ENCODE measurements at places on chromosomes 1 and 21. TPM values are rescaled to one million over a fixed set of nuclear protein-coding genes. Genes with fewer than 3 reads are reported as not detected.

DNA sequence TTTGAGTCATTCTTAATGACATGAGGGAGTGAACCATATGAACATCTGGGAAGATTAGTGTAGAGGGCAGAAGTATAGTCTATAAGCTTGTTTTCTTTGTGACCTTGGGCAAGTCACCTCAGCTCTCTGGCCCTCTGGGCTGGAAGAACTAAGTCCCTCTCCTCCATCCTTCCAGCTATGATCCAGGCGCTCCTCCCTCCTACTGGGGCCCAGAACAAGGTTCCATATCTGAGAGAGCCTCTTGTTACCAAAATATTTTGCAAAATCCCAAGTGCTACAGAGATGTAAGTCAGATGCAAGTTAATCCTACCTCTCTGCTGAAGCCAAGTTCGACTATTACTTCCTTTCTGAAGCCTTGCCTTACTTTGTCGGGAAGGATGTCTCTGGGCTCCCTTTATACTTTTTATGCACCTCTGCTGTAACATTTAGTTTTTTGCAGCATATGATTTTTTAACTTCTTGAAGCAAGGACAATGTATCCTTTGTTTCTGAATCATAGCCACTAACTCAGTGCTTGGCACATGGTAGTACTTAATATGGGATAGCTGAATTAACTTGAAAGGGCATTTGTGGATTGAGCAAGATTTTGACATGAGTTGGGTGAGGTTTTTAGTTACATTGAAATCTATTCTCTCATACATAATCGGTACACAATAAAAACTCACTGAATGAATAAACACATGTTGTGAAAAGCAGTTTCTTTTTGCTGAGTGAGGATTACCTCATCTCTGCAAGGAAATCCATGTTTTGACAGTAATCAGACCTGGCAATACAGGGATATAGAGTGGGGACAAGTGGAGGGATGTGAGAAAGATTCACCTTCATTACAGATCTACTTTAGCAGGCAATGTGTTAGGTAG, 54.7 kb upstream of the BEND5 start:
- DNase-seq: no peak

The SYTL1 gene
- 1.4 TPM for total RNA-seq

DNA sequence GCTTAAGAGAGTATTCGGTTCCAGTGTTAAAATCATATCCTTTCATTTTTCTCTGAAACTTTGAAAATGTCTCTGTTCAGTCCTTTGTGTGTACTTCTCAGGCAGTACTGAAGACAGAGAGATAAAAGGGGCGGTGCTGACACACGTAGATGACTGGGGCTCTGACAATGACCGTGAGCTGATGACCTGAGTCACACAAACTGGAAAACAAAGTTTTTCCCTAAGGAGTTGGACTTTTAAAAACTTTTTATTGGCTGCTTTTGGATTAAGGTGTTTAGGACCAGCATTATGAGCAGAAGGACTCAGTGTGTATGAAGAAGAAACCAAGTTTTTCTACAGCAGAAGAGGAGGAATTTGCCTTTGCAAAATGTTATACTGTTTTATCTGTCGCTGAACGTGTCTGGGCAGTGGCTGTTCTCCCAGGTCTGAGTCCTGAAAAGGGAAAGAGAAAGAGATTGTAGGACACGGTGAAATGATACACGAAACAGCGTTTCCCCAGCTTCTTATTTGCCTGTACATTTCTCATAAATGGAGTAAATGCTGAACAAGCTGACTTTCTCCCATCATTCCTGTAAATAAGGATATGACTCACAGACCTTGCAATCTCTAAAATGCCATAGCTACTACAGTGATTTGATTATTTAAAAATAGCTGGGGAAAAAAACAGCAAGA, 51.5 kb downstream of the MAP3K7CL start:
- peak; percentile 95 for DNase-seq

DNA sequence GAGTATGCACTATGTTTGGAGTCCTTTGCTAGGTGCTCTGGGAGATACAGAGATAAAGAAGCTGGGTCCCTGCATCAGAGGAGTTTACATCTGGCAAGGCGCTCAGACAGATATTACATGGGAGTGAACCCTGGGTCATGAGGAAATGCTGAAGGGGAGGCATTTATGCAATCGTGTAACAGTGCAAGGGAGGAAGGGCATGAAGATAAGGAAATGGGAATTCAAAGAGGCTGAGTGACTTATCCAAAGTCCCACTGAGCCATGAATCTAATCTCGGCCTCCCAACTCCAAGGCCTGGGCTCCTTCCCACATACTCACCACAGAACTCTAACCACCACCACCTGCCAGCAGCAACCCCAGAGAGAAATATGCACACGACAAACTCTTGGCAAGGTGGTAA, 51.6 kb downstream of the FAM163A start:
- no peak for DNase-seq

The SERPINC1 gene
- total RNA-seq: not detected

- no peak for DNase-seq
Observed at GRCh38 chr1:180270530-180271271, 40.6 kb downstream of the LHX4 start.

The AMY1A gene
- not detected for total RNA-seq

GRCh38 chr21:29499734-29500343, 201.1 kb downstream of the BACH1 start:
- peak; percentile 42 for DNase-seq

The KRTAP11-1 gene
- total RNA-seq: not detected

DNA sequence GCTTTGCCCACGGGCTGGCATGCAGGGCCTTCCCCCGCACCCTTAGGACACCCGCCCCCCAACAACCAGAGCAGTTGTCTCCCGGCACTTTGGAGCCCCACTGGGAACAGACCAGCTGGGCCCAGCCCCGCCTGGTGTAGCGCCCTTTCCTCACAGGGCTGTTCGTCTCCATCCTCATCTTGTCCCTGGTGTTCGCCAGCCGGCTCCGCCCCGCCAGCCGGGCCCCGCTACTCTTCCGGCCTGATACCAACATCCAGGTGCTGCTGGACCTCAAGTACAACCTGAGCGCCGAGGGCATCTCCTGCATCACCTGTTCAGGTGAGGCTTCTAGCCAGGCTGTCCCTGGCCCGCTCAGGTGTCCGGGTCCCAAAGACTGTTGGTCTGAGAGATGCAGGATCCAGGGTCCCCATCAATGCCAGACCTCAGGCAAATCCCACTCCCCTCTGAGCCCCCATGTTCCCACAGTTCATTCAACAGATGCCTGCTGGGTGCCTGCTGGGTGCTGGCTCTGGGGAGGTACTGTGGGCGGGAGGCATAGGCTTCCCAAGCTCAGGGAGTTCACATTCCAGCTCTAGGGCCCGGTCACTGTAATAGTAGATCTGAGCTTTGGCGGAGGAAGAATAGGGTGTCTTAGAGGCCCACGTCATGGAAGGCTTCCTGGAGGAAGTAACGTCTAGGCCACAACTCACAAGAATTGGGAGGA, 41.7 kb downstream of the DISP3 start:
- DNase-seq: no peak
